ENCODE measurements at places on chromosomes 7 and 10.

DNA sequence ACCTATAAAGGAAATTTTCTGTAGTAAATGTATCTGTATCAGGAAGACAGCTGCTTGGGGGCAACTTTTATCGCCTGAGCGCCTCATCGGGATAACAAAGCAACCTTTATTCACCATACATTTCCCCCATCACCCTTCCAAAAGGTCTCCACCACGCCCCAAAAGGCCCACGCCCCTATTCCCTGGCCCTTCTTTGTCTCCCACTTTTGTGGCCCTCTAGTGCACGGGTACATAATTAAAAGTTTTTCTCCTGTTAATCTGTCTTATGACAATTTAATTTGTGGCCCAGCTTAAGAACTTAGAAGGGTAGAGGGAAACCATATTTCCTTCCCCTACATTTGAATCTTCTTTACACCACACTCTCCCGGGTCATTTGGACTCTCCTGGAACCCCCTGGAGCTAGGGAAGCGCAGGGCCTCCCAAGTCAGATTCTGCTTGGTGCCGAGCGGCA lies 625 bp downstream of the RP9 start:
- peak; percentile 66 for DNase-seq

DNA sequence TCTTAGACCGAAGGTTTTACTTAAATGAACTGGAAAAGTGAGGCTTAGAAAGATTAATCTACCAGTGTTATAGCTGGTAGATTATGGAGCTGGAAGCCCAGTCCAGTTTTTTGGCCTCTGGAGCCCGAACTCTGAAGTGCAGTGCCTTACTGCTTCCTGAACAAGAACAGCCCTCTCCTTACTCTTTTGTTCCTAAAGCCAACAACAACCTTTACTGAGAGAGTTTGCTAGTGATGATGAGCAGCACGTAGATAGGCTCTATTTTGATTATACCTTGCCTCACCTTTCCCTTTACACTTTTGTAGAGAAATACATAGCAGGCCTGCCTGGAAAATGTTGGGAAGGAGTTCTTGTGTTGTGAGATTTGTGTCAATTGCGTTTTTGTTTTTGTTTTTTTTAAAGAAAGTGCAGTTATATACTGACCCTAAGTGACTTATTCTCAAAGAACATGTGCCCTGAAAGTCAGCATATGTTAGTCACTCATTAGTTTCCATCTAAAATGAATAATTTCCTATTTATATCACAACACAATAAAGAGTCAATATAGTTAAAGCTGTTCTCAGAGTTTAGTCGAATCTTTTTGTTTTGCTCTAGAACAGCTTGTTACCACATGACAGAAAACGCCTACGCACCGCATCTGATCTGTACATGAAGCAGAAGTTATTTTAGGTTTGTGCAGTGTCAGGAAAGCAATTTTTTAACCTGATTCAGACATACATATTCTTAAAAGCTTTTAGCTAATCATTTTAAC lies 33.0 kb downstream of the PLEKHA1 start:
- DNase-seq: no peak

GRCh38 chr10:87646192-87646909 lies 13.3 kb upstream of the PAPSS2 start:
- no peak for DNase-seq

GRCh38 chr7:22698767-22699166 lies 28.2 kb upstream of the IL6 start:
- DNase-seq: no peak

Data from hematopoietic multipotent progenitor cell treated with erythropoietin and hydrocortisone succinate and interleukin-3 and kit ligand, for 8 days (in vitro differentiated cells).